NCI-H2029 (cell line): ENCODE measurements at places on chromosomes 5 and 9.

DNA sequence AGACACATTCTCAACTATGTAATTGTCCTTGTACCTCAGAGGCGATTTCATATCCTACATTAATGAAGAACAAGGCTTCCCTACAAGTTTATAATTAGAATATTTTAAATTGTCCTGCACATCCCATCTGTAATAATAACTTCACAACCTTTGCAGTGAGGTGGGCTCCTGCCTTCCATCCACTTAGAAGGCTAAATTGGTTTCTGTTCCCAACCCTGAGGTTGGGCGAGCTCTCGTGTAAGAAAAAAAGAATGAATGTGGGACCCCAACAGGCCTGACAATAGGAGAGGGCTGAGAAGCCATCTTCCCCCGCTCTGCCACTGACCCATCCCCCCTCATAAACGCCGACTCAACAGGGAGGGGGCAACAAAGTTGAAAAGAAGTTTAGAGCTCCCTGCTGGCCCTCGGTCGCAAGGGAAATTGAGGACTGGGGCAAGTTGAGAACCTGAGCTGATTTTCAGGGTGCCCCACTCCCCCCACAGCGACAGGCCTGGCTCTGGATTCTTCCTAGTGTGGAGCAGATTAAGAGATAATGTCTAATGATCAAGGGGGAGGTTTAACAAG lies 9.4 kb downstream of the BARHL1 start:
- DNase-seq, result no peak

DNA sequence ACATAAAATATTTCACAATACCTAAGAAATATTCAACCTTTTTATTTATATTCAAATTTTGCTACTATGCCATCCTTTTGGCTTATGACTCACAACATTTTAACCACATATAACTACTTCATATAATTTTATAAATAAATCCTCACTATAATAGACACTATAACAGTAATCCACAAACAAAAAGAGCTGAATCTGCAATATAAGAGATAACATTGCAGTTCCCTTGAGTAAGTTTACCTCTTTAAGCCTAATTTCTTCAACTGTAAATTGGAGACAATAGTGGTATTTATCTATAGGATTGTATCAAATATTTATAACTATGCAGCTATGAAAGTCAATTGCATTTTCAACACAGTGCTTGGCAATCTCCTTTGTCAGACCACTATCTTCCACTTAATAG lies 1084.5 kb downstream of the NR2F1-AS1 start:
- DNase-seq, result no peak

DNA sequence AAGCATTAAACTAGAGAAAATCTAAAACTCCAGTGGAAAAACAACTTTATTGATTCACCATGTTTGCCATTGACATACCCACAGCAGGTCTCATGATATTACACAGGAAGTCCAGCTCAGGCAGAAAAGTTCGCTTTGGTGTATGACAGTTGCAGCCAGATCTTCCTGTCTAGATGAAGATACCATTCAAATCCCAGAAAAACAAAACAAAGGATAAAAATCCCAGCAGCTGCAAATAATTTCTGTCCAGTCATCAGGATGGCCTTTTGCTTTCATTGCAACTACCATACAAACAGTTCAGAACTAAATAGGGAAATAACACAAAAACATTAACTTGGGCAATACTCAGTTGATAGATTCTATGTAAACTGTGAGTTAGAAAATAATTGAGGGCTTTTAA lies 136.0 kb upstream of the NREP start:
- DNase-seq, result no peak

GRCh38 chr5:128778474-128778873 lies 186.8 kb upstream of the SLC27A6 start:
- no peak for DNase-seq

DNA sequence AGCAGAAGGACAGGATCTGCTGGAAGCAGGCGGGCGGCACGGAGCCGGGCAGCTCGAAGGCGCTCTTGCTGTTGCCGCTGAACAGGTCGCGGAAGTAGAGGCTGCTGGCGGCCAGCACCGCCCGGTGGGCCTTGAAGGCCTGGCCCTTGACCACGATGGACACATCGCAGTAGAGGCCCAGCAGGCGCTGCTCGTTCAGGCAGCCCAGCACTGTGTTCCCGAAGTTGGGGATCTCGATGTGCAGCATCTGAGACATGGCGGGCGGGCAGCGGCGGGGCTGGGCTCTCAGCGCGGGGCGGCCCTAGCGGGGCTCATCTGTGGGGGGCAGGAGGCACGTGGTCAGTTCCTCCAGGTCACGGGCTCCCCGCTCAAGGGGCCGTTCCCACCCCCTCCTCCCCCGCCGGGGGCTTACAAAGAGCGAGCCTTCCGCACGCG lies 44.8 kb downstream of the NACC2 start:
- DNase-seq, result no peak

DNA sequence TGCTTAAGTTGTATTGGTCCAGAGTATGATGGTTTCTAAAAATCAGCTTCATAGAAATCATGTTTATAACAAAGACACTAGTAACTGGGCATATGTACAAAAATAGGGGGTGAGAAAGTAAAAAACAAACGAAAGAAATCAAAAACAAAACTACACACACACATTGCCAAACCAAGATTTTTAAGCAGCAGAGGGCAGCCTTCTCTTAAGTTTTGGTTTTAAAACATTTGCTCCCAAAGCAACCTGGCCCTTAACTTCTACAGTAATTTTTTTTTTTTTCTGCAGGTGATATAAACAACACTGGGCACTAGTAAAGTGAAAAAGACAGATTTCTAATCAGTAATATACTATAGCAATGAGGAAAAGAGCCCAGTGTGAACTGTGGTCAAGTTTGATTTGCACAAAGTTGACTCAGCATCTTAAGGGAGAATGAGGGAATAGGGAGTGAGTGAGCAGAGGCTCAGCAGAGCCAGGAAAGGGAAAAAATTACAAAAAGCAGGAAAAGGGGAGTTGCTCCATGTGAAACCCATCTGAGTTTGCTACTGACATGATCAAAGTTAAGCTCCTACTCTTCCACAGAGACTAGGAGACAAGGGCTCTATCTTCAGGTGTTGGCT lies 13.4 kb upstream of the GAPT start:
- no peak for DNase-seq

DNA sequence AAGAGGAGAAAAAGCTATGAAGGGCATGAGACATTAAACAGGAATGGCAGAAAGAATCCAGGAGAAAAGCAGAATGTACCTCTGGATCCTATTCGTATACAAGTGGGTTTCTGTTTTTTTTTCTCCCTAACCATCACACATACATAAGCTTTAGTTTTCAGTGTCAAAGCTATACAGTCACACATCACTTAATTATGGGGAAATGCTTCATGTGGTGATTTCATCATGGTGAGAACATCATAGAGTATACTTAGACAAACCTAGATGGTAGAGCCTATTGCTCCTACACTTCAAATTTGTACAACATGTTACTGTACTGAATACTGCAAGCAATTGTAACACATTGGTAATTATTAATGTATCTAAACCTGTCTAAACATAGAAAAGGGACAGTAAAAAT lies 290.6 kb downstream of the AOPEP start:
- no peak for DNase-seq

GRCh38 chr9:131984564-131984963 lies 95.1 kb downstream of the MED27 start:
- DNase-seq, result no peak
